Activated naive CD4-positive, alpha-beta T cell (primary cell): ENCODE measurements at places on chromosomes 2 and 18.
A peak's percentile ranks its signal among the peaks of the same experiment; 100 is the strongest.

DNA sequence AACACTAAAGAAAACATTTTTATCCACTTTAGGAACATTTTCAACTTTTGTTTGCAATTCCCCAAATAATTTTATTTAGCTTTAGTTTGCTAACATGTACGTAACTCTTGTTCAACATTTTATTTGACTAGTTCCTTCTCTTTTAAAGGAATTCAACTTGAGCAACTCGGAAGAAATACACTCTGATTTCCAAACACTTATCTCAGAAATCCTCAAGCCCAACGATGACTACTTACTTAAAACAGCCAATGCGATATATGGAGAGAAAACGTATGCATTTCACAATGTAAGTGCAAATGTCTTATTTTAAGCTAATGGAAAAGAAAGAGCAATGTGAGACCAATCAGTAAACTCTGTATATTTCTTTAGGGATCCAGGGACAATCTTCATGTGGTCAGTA, 10.1 kb downstream of the SERPINB10 start:
- no peak for DNase-seq

GRCh38 chr2:56167616-56168562, 15.9 kb upstream of the CCDC85A start:
- DNase-seq, result no peak

GRCh38 chr18:22914633-22915032, 18.5 kb upstream of the RBBP8 start:
- DNase-seq, result no peak

DNA sequence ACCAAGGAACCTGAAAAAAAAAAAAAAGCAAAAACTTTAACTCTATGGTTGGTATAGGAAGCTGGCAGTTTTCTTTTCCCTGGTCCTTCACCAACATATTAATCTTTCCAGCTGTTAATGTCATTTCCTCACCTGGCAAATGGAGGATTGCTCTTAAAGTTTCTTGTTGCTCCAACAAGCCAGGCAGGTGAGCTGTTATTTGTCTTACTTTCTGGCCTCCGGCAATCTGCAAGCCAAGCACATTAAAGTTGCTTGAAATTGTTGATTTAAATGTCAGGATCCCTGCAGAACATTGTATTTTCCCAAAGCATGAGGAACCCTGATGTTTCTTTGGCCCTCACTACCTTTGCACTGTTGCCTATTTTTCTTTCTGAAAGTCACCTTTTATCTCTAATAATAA, 664.9 kb downstream of the METTL4 start:
- no peak for DNase-seq

- DNase-seq, result peak; percentile 4
These were observed 72.4 kb upstream of the YWHAQ start for GRCh38 chr2:9703085-9703678.

- DNase-seq, result no peak
These were observed 195.4 kb upstream of the CWC22 start for GRCh38 chr2:180202467-180202951.

- DNase-seq, result no peak
These were observed 170.0 kb upstream of the GALNT5 start for GRCh38 chr2:157087373-157088002.

GRCh38 chr2:60095903-60096302, 457.6 kb downstream of the BCL11A start:
- DNase-seq, result no peak

DNA sequence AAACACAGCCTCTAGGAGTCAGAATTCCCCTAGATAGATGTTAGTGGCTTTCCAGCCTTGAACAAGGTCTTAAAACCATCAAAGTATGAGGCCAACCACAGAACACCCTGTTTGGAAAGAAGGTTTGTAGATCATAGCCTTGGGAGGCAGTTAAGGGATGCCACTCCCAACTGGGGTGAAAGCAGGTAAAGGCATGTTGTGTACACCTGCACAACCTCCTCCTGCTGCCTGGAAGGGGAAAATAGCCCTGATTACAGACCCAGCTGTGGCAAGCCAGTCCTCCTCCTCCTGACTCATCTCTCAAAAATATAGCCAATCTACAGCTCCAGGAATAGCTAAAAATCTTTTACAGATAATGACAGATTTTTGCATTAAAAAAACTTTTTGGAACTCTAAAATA, 108.1 kb downstream of the RBM43 start:
- DNase-seq, result no peak

DNA sequence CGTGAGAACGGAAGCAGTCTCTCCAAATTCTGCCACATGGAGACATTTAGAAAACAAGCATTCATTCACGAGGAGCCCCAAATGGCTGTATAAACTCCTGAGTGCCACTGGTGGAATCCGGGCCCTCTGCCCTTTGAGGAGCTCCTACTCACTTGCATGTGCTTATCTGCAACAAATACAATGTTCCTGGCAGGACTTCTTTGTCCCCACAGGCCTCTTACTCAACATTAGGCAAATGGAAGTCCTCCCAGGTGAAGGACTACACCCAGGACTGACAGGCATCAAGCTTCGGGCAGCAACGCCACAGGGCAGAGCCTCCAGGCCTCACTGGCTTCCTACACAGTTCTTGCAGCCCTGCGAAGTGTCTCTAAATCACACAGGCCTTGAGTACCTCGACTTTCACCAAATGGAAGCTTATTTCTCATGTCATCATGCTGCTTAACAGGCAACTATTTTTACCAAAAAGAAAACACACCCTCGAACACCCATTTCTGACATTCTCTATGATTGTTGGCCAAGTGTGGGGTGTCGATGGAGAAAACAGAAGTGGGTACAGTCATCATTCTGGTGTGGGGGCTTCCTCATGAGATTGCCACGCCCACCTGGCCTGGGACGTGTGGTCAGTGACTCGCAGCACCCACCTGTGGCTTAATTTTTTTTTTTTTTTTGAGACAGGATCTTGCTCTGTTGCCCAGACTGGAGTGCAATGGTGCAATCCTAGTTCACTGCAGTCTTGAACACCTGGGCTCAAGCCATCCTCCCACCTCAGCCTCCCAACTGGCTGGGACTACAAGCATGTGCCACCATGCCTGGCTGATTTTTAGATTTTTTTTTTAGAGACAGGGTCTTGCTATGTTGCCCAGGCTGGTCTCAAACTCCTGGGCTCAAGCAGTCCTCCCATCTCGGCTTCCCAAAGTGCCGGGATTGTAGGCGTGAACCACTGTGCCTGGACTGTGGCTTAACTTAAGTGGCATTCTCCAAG, 186.8 kb upstream of the GLI2 start:
- no peak for DNase-seq

DNA sequence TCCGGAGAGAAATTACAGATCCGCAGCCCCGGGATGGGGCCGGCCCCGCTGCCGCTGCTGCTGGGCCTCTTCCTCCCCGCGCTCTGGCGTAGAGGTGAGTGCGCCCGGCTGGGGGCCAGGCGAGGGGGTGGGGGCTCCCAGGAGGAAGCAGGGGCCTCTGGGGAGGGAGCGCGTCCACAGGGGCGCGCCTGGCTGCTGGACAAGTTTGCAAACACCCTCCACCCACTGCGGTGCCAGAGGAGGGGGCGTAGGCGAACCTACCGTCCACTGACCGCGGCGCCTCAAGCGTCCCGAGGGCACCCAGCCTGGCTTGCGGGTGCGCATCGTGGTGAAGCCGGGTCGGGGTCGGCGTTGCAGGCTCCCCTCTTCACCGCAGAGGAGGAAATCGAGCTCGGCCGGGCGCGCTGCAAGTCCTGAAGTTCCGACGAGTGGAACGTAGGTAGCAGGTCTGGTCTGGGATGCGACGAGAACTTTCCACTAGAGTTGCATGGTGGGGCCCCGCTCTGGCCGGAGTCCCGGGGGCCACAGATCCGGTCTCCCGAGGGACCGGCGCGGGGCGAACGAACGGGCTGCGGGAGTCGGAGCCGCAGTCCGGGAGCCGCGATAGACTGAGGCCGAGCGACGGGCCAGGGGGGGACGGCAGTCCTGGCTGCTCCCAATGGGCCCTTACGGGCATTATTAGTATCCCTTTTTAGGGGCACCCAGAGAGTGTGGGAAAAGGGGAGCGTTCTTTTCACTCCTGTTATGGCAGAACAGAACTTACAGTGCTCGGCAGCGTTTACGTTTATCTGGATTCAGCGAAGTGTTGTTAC, 502 bp downstream of the MERTK start:
- no peak for DNase-seq

GRCh38 chr2:232142049-232142448, 180.5 kb downstream of the DIS3L2 start:
- DNase-seq, result no peak

GRCh38 chr2:23454501-23455120, 69.6 kb downstream of the KLHL29 start:
- DNase-seq, result no peak

DNA sequence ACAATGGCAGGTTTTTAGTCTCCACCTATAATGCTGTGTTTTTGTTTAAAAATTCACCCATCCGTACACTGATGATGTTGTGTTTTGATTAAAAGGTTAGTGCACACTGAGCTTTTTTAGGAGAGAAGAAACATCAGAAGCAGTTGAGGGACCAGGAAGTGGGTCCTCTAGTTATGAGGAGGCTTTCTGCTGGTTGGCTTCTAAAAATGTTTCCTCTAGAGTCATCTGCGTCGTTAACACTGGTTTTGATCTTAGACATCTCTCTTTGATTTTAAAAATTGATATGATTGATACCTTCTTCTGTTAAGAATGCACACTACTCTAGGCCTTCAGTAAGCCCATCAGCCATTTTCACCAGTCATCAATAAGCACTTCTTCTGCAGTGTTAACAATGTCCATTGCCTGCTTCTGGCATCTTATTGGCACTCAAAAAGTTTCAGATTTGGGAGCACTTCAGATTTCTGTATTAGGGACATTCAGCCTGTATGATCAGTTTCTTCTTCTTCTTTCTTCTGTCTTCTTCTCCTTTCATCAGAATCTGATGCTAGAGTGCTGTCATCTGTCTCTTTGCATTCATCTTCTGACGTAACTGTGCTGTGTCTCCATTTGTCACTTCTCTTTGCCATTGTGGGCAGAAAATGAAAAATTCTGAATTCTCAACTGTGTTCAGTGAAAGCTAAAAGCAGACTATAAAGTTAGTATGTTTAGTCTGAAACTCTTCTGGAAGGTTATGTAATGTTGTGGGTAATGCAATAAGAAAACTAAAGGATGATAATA, 56.3 kb downstream of the PHLPP1 start:
- DNase-seq, result no peak

- DNase-seq, result no peak
These were observed 5.8 kb upstream of the PEX13 start for GRCh38 chr2:61011678-61012077.

DNA sequence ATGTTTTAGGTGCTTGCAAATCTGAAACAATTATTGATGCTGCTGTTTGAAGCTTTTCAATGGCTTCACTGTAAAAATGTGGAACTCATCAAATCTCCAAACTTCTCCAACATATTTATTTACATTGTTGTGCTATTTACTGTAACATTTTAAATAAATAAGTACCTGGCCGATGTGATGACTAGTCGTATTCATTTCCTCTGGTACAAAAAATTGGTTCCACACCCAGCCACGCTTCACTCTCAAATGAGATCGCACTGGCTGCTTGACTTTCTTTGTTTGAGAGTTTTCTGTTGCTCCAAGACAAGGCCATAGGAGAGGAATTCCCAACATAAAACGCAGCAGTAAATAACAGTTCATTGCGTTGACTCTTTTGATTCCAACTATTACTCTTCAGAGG, 32.0 kb downstream of the CDH19 start:
- no peak for DNase-seq

GRCh38 chr18:45253973-45254708, 361.1 kb upstream of the SLC14A2 start:
- no peak for DNase-seq

- DNase-seq, result no peak
These were observed 156.9 kb upstream of the SOX11 start for GRCh38 chr2:5535301-5535700.

GRCh38 chr2:12718711-12719399, 2.1 kb downstream of the TRIB2 start:
- DNase-seq, result peak; percentile 24

- no peak for DNase-seq
These were observed 85.9 kb upstream of the NFATC1 start for GRCh38 chr18:79309614-79310358.

DNA sequence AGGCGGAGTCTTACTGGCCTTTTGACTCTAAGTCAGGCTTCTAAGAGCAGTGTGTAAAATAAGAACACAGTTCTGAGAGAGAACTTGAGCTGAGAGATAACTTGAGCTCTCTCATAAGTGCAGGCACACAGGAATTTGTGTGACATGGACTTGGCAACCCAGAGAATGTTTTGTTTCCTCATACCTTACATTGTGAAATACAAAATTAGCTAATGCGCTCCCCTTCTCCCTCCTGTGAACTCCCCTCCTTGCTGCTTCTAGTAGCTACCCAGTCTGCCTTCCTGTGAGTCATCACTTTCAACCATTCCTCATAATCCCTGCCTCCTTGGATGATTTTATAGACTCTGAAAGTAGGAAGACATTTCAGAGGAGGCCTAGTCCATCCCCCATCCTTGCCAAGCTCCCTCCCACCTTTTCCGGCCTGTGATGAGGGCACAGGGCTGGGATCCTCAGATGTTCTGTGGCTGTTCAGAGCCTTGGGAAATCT, 22.6 kb downstream of the FER1L5 start:
- no peak for DNase-seq

GRCh38 chr18:9319333-9319732, 15.2 kb upstream of the TWSG1 start:
- DNase-seq, result no peak

DNA sequence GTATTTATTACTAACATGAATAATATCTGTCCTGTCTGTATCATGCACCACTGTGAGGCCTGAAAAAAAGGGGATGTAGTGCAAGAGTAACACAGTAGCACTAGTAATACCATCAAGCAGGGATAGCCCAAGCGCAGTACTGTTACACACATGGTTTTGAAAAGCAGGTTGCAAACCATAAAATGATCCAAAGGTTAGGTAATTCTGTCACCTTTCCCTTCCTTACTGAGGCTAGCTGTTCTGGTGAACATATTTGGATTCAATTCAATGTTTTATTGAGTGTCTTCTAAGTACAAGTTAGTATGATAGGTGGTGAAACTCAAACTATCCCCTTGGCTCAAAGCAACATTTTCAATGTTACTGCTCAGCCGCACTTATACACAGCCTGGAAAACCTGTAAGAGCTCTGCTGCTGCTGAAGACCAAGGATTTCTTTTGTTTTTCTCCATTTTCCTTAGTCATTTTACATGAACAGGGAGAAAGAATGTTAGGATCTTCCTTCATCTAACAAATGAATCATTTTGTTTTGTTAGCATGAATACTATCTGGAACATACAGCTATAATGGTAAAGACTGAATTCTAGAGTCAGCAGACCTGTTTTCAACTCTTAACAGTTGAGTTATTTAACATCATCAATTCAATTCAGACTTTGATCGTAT, 102.5 kb upstream of the ITPRID2 start:
- DNase-seq, result no peak

DNA sequence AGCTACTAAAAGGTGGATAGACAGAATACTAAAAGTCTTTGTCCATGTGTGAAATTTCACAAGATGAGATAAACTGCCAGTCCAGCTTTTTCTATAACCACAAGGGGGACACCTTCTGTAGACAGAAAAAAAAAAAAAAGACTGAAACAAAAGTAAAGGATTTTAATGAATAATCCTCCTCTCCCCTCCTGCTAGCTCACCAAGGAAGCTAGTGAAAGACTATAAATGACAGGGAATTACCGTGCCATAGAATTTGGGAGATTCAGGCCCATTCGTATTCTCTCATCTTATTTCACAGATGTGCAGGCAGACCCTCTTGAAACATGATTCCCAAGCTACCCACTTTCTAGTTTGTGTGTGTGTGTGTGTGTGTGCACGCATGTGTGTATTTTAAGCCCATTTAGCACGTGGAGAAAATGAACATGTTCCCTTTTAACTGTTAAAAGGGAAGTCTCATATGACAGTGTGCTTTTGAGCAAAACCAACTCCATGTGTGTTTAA, 36.3 kb upstream of the SLC8A1 start:
- DNase-seq, result no peak

GRCh38 chr2:86782748-86783147, 8.0 kb downstream of the CD8A start:
- no peak for DNase-seq
